Stimulated activated CD4-positive, alpha-beta T cell treated with anti-CD3 and anti-CD28 coated beads, Interleukin-12 subunit alpha, Interleukin-12 subunit beta, amount 100 ng/mL, for 24 hours (primary cell): ENCODE measurements at places on chromosomes 4 and X.

- no peak for DNase-seq
These were observed 15.3 kb downstream of the SEPSECS start for GRCh38 chr4:25144870-25145481.

- DNase-seq, result no peak
These were observed 20.0 kb downstream of the MORF4L2 start for GRCh38 chrX:103666202-103667107.

DNA sequence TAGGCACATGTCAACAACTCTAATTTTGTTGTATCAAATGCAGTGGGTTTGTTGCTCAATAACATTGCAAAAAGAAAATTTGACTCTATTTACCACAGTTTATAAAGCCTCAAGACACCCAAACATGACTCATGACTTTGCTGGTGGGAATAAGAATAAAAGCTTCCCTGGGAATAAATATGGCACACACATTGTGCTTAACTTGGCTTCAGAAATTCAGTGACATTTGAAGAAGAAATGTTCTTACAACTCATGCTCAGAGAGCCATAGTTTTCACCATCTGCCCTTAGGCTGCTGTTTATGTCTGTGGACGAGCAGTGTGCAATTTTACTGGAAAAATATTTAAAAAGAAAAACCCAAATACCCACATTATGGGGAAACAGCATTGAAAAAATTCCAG lies 60.9 kb downstream of the SPATA18 start:
- DNase-seq, result no peak

DNA sequence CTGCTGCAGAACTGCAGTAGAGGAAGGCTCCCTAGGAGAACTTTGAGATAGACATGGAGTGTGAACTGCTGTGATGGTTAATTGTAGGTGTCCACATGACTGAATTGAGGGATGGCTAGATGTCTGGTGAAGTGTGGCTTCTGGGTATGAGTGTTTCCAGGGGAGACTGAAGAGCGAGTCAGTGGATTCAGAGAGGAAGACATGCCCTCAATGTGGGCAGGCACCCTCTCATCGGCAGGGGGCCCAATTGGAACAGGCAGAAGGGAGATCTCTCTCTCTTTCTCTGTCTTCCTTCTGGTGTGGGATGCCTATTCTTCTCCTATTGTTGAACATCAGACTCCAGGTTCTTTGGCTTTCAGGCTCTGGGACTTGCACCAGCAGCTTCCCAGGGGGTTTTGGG lies 304.7 kb upstream of the GATB start:
- no peak for DNase-seq

DNA sequence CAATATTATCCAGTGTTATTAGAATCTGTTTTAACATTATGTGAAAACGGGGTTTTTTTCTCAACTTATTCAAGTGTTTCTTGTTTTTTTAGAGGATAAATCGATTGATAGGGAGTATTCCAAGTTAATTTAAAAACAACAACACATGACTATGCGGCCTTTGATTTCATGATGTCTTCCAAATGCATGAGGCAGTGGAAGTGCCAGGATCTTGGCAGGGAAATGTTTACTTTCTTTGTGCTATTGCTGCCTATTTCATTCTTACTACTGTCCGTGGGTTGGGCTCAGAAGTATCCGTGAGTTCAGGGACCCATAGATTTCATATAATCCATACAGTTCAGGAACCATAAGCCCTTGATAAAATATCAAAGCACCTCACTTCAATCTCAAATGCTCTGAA lies 64.6 kb downstream of the ABCG2 start:
- DNase-seq, result no peak

GRCh38 chr4:183300655-183301054 lies 19.4 kb downstream of the CLDN22 start:
- no peak for DNase-seq
